ENCODE measurements at places on chromosomes 11 and 22.

DNA sequence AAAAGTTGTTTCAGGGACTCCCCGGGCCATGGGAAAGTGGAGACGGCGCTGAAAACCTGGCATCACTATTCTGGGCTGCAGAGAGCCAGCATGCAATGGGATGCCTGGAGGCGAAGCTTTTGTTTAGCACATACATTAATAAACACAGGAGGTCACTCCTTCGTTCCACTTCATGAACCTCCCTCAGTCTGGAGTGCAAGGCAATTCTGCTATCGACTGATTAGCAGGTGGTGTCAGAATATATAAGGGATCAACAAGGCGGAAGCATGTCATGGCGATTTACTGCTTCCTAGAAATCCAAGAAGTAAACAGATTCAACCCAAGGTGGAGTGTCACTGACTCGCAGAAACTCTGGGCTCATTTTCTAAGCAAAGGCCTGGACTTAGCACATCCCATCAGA, 45.4 kb upstream of the MN1 start:
- DNase-seq: no peak

GRCh38 chr11:45361551-45361950, 75.4 kb upstream of the SYT13 start:
- no peak for DNase-seq

DNA sequence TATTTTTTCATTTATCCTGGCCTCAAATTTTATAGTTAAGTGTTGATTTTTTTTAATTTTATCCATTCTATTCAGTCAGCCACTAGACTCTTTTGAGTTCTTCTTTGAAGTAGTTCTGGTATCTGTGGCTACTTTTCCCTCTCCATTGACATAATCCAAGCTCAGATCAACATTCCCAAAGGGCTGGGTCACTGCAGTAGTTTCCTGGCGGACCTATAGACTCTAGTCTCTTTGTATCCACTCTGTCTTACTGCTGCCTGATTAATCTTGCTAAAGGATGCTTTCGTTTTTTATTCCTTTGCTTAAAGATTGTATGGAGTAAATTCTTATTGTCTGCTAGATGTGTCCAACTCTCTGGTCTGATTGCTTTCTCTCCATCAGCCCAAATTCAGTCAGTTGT, 87.6 kb downstream of the UVRAG start:
- no peak for DNase-seq

GRCh38 chr22:48697694-48698276, 1129.9 kb downstream of the BRD1 start:
- no peak for DNase-seq

- DNase-seq: no peak
Measured at GRCh38 chr11:29314211-29314610, 702.6 kb downstream of the KCNA4 start.

DNA sequence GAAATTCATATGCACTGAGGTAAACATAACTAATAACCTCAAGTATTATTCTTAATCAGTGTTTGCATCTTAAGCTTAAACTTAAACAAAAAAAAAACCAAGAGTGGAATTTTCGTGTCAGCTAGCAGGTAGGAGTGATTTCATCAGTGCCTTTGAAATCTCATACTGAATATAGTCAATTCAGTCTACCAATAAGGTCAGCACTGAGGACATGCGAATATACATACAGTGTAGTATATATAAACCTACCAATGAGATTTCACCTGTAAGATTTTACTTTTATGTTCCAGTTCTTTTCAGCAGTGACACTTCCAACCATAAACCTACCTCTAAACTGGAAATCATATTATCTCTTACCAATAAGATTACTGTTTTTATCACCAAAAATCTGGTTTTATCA, 27.0 kb downstream of the SAAL1 start:
- DNase-seq: no peak

GRCh38 chr11:26909515-26909914, 84.4 kb upstream of the FIBIN start:
- DNase-seq: no peak

DNA sequence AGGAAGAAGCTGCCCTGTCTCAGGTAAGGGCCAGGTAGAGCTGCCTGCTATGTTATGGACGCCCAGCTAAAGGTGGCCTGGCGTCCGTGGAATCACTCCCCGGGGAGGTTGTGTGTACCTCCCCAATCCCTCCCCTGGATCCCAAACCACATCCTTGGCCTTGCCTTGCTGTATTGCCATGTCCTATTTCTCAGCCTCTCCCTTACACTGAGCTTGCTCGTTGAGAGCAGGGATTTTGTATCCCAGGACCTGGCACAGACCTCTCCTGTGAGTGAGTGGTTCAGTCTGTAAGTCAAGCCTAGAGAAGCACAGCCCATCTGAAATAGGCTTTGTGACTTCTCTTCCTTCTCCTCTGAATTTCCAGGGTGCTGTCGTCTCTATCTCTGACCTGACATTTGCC, 53.9 kb downstream of the TRAF6 start:
- no peak for DNase-seq

- no peak for DNase-seq
Measured at GRCh38 chr11:27052668-27053067, 12.1 kb downstream of the BBOX1 start.

- no peak for DNase-seq
Measured at GRCh38 chr11:8056810-8057463, 24.1 kb upstream of the TUB start.

DNA sequence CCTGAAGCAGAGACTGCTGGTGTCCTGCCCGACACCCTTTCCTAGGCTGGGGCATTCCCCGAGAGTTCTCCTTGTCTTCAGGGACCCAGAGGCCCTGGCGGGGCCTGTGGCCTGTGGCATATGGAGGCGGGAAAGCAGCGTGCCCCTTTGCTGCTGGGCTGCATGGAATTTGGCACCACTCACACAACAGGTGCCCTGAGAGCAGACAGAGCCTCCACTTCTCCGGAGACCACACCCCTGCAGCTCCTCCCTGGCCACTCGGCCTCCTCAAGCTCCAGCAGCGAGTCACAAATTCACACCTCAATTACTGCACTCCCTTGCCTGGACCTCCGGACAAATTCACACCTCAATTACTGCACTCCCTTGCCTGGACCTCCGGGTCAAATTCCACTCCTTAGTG, 1375.2 kb downstream of the TBC1D22A start:
- no peak for DNase-seq

- no peak for DNase-seq
Measured at GRCh38 chr11:75342231-75342918, 9.1 kb downstream of the ARRB1 start.

DNA sequence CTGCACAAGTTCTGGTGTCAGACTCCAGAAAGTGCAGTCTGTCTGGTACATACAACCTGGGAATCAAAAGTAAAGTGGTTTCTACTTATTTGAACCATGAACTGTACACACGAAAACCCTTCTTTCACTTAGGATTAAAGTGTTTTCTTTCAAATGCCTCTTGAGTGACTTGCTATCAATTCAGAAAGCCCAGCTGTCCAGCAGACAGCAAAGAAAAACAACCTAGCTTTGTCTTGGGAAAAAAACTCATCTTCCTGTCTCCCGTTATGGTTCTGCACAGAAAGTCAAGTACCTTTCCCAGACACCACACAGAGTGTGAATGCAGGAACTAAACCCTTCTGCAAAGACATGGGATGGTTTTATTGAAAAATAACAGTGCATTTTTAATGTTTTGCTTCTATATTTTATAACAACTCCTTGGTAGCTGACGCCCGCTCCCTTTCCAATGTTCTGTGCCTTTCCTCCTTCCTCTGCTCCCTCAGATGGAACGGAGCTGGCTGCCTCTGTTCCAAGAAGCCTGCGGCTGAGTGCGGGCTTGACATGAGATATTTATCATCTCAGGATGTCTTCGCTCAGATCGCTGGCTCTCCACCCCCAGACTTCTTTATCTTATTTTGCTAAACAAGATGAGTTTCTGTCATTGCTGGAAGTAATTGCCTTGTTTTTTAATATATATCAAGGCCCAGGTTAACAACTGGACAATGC, 322.3 kb upstream of the B3GAT1 start:
- no peak for DNase-seq

- no peak for DNase-seq
Measured at GRCh38 chr22:19957445-19957844, 15.8 kb upstream of the TXNRD2 start.

GRCh38 chr11:85750646-85751045, 60.3 kb downstream of the SYTL2 start:
- DNase-seq: no peak

DNA sequence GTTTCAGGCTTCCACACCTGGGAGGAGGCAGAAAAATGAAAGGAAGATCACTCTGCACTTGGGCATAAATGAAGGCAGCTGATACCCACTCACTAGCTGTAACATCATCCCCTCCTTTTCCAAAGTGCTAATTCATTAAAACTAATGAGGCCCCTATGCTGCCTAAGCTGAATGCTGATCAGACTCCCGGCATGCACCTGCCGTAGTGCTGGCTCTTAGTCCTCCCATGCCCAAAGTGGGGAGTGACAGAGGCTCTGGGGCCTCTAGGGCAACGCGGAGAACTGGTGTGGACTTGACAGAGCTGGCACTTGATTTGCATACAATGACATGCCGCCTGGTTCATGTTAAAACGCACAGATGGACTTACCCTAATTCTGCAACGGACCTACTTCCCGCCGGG, 96.5 kb upstream of the NCAM1 start:
- no peak for DNase-seq

GRCh38 chr11:61121917-61122316, 19.6 kb downstream of the CD5 start:
- DNase-seq: no peak

DNA sequence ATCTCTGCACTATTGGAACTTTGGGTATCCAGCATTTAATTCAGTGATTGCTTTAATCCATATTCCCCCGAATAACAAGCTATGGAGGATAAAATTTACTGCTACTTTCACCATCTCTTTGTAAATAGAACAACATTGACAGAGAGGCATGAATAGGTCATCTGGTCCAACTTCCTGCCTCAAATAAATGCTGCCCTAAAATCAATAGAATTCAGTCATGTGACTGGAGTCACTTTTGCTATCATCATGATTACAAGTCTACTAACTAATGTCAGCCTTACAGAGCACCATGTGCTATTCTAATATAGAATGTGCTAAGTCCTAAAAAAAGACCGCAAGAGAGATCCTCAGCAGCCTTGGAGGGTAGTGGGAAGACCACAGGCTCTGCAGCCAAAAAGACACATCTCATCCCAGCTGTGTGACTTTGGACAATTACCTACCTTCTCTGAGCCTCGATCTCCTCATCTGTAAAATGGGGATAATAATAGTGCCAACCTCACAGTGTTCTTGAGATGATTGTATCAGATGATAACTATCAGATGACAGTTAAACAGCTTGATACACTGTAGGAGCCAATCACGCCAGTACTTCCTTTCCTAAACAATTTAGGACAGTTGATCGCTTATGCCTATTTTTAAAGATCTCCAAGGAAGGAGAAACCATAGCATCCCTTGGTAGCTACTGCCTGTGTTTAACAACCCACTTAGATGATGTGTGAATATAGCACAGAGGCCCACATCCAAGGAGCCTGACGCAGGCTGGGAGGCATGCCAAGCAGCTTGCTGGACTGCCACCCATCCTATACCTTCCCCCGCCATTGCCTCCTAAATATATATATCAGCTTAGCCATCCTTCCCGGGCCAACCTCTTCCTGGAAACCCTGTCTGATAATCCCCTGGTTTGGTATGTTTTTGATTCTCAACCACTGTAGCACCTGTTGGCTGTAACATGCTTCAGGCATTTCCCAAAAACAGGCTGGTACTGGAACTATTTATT, 77.3 kb upstream of the PHF21A start:
- DNase-seq: no peak

DNA sequence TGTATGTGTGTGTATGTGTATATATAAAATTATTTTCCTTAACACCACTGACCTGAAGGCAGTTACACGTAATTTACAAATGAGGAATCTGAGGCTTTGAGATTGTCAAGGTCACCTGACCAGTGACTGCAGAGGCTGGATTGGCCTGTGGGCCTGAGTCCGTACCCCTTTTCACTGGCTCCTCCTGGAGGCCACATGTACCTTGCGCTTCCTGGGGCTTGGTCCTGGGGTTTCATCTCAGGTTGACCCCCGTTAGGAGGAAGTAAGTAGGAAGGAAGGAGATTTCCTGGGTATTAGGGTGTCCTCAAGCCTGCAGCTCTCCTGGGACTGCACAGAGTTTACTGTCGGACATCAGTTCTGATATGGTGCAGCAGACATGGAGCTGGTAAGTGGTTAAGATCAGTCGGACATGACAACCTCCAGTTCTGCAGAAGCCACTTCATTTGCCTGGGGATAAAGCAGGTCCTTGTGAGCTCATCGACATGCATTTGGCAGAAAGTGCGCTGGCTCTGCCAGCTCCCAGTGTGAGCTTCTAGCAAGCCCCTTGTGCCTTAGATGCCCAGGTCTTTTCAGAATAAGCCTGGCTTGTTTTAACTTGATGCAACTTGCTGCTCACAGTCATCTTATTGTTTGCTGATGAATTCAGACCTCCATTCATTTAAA, 36.6 kb downstream of the ST3GAL4 start:
- DNase-seq: no peak

GRCh38 chr11:80155412-80156017, 714.7 kb upstream of the TENM4 start:
- DNase-seq: no peak

GRCh38 chr11:122179961-122180834, 64.2 kb upstream of the BLID start:
- DNase-seq: no peak

- DNase-seq: peak; percentile 29
Measured at GRCh38 chr11:64331569-64332371, 8.2 kb upstream of the CCDC88B start.

- DNase-seq: no peak
Measured at GRCh38 chr11:64675450-64676260, 47.3 kb downstream of the NRXN2 start.

DNA sequence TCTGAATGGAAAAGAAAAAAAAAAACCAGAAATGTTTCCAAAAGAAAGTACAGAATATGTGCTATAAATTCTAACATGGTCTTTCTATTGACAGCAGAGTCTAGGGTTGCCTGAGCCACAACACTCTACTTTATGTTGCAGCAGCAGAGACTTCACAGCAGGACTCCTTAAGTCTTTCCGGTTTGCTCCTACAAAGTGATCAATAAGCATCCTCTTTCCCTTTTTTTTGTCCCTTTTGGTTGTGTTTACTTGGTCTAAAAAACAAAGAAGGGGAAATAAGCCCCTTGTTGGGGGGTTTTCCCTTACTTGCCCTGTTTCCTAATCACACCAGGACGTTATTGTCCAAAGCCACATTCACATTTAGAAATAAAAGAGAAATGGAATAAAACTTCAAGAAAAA, 163.1 kb upstream of the MPPED2 start:
- DNase-seq: no peak

DNA sequence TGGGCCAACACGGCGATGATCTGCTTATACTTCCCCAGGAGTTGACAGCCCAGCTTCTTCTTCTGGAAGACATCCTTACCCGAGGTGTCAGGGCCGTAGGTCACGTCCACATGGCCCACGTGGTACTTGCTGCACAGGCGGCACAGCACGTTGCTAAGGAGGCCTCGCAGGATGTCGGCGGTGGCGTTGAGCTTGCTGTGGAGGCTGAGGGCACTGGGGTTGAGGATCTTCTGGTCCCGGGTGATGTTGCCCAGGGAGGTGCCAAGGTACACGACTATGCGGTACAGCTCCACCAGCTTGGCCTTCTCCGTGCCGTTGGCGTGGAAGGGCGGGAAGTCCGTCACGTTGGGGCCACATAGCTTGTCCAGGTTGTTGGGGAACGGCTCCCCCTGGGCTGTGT, 2.9 kb downstream of the LIF start:
- DNase-seq: no peak
